ENCODE measurements at places on chromosomes 2 and 18. TPM values are rescaled to one million over a fixed set of nuclear protein-coding genes. Genes with fewer than 3 reads are reported as not detected.

DNA sequence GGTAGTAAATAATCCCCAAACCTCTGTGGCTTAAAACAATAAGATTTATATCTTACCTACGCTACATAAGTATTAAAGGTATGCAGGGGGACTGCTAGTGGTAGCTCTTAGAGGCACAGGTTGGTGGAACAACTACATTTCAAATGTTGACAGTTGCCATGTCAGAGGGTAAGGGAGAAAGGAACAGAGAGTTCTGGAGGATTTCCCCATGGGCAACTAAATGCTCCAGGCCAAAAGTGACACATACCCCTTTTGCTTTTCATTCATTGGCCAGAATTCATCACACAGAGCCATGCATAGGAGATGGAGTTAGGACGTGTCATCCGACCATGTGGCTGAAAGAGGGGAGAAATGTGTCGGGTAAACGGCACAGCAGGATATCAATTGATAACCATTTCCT, 133.2 kb downstream of the NAPG start:
- no peak for DNase-seq

- no peak for DNase-seq
These were observed 160.3 kb downstream of the SEPTIN10 start for GRCh38 chr2:109453371-109453995.

GRCh38 chr2:27751377-27751776, 20.1 kb upstream of the MRPL33 start:
- DNase-seq: no peak

GRCh38 chr2:123438251-123438650, 586.8 kb upstream of the CNTNAP5 start:
- DNase-seq: no peak

DNA sequence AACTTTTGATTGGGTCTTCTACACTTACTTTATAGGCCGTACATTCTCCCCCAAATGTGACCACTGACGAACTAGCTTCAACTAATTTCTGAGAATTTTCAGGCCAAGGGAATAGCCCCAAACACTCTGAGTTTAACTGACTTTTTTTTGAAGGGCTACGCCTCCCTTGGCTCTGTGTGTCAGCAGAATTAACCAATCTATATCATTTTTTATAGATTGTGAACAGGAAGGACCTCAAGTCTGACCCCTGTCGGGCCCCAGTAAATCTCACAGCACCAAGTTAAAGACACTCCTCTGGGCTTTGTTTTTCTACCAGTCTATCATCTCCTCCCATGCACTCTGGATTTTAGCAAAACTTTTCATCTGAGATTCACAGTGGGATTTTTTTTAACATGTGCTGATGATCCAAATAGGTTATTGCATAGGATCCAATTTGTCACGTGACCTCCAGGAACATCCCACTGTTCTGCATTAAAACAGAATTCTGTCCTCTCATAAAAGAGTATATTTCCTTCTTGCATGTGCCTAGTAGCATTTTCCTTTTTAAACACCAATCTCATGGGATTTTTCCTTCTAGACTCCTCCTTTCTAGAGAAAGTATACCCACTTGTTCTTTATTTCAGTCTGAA, 307.1 kb downstream of the OSR1 start:
- no peak for DNase-seq

DNA sequence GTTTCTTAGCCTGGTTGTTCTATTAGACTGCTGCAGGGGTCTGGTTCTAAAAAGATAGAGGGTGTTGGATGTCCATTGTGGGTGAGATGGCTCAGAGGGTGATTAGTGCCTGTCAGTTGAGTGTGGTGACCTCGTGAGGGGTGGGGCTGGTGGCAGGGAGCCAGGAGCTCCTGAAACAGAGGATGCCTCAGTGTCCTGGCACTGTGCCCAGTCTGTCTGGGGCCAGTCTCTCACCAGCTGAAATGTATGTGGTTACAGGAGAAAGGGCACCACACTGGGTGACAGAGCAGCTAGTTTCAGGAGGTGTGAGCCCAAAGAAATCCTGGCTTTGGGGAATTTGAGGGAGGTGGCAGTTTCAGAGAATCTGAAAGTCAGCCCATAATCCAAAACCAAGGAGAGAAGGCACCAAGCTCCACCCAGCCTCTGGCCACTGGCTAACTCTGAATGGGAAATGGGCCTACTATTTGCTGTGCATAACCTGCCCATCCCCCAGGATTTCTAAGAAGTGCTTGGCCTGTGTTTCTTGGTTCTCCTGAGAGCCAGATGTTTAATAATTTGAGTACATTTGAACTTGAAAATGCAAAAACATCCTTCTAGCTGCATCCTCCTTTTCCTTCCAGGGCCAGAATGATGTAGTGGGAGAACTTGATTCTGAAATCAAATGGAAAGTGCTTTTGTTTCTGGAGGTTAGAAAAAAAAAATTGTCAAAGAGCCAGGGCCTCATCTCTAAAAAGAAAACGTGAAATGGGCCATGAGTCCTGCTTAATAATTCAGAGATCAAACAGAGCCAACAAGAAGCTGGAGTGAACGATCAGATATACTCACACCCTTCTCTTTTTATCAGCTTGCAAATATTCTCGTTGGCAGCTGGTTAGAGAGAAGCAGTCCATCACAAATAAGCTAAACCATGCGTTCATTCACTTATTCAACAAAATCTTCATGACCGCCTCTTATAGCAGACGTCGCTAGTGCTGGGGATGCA, 92.3 kb downstream of the B3GNT2 start:
- peak; percentile 37 for DNase-seq

Gene OTOS
- not detected for total RNA-seq

Gene COBLL1
- 7.8 TPM for total RNA-seq

Gene CXCR1
- total RNA-seq: not detected

DNA sequence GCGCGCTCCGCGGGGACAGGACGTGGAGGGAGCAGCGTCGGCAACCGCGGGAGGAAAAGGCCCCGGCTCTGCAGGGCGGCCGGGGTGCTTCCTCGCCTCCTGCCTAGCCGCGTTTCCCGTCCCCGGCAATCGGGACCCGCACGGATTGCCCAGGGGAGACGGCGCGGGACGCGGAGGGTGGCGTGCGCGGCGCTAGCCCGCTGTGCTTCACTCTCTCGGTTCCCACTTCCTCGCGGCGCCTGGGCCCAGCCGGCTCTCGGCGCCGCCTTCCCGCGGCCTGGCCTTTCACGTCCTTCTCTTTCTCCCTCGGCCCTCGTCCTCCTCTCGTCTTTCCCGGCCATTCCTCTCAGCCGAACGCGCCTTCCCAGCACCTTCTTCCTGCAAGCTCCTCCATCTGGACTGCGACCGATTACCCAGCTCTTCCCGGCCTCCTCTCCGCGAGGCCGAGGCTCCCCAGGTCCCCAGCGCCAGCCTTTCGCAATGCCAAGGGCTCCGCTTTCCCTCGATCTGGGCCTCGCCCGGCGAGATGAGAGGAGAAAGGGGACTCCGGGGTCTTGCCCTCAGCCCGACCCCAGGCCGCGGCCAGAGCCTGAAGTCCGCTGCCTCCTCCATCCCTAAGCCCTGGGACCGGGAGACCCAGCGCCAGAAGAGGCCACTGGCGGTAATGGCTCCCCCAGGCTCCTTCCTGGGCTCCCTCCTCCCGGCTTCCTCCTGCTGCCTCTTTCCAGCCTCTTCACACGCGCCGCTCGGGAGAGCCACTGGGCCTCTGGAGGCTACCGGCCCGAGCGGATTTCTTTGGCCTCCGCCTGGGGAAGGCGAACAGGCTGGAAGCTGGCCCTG, 34.3 kb upstream of the ATP6V1B1 start:
- DNase-seq: peak; percentile 40

Gene ZNF804A
- 0.05 TPM for total RNA-seq

Measured in dermis blood vessel endothelial cell (primary cell).